ENCODE measurements at places on chromosomes 7 and 10.

GRCh38 chr10:62050893-62051433 is 149.5 kb downstream of the ARID5B start:
- DNase-seq, result no peak

DNA sequence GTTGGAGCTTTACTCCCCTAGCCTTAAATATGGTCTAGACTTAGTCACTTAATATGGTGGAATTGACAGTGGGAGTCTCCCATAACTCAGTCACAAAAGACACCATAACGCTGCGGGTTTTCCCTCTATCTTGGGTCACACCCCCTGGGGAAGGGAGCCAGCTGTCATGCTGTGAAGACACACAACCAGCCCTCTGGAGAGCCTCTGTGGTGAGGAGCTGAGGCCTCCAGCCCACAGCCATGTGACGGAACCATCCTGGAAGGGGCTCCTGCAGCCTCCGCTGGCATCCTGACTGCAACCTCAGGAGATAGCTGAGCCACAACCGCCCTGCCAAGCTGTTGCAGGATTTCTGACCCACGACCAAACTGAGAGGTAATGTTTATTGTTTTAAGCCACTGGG is 37.9 kb downstream of the PAXIP1 start:
- no peak for DNase-seq

DNA sequence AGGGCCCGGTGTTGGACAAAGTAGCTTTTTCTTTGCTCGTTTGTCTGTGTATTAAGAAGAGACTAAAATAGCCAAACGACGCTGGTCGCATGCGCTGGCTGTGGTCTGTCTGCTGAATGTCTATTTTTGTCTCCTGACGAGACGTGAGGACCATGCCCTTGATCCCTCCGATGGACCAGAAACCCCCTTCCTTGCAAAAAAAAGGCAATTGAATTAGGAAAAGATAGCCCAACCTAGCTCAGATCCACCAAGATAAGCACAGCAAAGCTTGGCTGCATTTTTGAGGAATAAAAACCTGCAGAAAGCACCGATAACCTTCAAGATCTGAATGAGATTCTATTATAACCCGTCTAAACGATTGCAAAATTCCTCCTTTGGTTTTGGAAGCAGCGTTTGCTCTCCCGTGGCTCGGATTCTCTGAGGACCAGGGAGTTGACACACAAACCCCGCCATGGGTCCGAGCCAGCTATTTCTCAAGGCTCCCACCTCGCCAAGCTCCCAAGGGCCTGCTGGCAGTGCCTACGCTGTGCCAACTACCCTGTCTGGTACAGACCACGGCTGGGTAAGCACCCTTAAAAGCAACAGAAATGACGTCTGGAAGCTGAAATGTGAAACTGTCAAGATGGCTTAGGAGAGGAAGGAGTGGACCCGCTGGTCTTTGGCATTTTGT is 17.7 kb upstream of the TTYH3 start:
- DNase-seq, result no peak

- peak; percentile 29 for DNase-seq
Observed at GRCh38 chr10:103053659-103054581, 135.8 kb downstream of the CNNM2 start.

- no peak for DNase-seq
Observed at GRCh38 chr7:16851829-16852228, 30.0 kb downstream of the AGR3 start.

GRCh38 chr7:48263311-48263650 is 92.0 kb downstream of the ABCA13 start:
- DNase-seq, result no peak

DNA sequence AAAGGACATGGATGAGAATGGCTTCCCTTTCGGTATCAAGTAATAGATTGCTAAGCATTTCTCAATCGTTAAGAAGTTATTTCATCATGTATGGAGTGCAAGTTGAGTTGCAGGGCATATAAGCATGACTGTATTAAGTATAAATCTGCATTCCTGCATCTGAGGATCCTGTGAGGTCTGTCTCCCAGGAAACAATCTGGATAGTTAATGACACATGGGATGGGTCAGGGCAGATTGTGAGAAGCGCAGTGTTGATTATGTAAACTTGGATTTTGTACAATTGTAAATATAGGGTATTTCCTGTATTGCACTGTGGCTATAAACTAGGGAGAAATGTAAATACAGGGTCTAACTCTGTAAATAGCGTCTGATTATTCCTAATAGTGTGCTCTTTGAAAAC is 102.6 kb downstream of the PLXDC2 start:
- no peak for DNase-seq

- no peak for DNase-seq
Observed at GRCh38 chr10:12975906-12976305, 25.6 kb downstream of the CCDC3 start.

DNA sequence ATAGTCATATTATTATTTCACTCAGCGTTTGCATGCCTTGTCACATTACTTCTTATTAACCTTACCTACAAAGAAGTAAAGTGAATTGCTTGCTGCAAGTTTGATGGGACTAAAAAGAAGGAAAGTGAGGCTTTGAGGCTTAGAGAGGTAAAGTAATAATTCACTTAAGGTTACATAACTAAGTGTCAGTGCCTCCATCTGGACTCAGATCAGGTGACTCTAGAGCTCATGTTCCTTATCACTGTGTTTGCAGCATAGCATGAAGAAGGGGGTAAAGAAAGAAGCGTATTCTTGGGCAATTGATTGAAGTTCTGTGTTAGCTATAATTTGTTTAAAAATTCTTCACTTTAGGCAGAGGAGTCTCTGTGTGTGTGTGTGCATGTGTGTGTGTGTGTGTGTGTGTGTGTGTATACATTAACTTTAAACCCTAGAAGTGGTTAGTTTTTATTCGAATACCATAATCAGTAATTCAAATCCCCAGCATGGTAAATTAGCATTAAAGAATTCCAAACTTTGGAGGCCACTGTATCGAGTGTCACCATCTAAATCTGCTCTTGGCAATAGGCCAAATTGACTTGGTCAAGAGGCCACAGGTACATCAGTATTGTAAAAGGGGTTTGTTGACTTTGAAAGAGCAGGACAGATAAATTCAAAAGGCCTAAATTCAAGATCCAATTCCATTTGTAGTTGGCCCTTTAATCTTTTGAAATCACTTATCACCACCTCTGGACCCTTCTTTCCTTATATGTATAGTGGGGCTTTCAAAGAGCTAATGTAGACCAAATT is 2.2 kb upstream of the PON3 start:
- DNase-seq, result no peak

Data from H1 (cell line).